ENCODE measurements at places on chromosomes 5 and 9.

DNA sequence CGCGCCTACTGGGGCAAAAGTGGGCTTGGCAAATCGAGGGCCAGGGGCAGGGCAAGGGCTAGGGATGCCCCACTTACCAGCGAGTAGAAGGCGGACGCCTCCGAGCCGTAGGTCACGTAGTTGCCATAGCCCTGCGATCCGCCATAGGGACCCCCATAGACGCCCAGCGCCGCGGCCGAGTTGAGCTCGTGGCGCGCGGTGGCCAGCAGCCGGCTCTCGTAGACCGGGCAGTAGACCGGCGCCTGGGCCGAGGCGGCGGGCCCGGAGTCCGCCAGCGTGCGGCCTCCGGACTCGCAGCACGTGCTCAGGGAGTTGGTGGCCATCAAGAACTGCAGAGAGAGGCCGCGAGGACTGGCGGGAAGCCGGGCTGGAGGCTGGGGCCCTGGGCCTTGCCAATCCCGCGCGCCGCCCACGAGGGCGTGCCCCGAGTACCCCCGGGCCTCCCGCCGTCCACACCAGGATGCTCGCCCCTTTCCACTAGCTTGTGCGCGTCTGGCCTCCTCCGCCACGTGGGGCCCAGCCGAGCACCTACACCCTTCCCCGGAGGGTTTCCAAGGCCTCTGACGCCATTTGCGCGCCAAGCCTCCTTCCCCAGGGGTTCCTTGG is 891 bp downstream of the IRX4 start:
- DNase-seq, result no peak

DNA sequence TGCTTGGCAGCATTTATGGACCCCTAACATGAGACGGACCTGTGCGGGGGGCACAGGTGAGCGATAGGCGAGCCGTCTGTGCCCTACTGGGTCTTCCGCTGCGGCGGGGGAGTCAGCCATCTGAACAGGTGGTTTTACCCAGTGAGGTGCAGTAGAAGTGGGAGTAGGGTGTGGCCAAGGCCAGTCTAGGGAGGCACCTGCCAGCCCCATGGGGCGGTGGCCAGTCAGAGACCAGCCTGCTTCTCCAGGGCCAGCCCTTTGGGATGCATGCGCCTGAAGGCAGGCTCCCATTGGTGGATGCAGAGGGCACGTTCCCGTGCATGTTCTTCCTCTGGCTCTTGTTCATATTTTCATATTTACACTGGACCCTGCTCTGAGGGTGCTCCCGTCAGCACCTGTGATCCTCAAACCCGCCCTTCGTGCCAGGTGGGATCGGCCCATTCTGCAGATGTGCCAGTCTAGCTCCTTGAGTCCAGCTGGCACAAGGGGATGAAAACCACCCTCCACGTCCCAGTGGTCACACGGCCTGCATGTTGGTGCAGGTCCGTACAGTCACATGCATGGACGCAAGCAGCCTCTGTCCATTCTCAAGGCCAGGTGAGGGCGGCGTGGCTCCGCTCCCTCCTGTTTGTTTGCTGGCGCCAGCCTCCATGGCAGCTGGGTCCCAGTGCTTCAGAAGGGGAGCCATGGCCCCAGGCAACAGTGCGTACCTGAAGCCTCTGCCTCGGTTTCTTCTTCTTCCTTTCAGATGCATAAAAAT is 9.0 kb downstream of the COL5A1 start:
- DNase-seq, result no peak

- DNase-seq, result no peak
These were observed 34.4 kb downstream of the MACROH2A1 start for GRCh38 chr5:135364421-135365262.

DNA sequence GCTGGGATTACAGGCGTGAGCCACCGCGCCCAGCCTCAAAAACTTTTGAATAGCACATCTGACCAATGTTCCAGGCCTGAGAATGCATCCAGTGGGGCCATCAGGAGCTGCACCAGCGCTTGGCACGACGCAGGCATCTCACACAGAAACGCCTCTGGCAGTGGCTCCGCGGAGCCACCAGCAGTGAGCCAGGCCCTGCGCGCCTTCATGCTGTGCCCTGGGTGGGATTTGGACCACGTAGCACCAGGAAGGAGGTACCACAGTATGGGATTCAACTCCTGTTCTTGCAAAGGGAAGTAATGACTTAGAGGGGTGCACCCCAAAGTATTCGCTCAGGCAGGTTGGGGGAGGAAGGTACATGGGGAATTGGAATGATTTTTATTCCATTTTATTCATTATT is 3.0 kb downstream of the CCDC187 start:
- DNase-seq, result no peak

DNA sequence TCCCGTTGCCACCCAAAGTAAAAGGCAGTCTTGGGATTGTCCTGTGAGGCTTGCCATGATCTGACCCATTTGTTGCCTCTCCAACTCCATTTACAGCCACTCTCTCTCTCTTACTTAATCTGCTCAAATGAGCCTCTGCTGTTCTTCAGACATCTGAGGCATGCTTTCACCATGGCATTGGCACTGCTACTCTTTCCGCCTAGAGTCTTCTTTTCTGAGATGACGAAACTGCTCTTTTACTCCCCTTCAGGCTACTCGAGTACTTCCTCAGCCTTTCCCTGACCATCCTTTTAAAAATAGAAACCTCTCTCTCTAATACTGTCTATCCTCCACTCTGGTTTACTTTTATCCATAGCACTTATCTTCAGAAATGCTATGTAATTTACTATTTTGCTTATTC is 9.0 kb downstream of the FOCAD start:
- DNase-seq, result no peak

DNA sequence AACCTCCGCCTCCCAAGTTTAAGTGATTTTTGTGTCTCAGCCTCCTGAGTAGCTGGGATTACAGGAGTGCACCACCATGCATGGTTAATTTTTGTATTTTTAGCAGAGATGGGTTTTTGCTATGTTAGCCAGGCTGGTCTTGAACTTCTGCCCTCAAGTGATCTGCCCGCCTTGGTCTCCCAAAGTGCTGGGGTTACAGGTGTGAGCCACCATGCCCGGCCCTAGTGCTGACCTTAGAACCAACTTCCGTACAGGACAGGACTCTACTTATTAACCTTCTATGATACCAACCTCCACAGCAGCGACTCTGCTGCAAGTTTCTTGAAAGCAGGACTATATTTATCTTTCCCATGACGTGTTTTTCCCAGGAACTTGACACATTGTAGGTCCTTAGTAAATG is 176.9 kb downstream of the RGS3 start:
- no peak for DNase-seq

GRCh38 chr5:89948977-89949376 is 460.6 kb downstream of the CETN3 start:
- no peak for DNase-seq

- no peak for DNase-seq
These were observed 104.7 kb upstream of the OTULINL start for GRCh38 chr5:14476786-14477435.

DNA sequence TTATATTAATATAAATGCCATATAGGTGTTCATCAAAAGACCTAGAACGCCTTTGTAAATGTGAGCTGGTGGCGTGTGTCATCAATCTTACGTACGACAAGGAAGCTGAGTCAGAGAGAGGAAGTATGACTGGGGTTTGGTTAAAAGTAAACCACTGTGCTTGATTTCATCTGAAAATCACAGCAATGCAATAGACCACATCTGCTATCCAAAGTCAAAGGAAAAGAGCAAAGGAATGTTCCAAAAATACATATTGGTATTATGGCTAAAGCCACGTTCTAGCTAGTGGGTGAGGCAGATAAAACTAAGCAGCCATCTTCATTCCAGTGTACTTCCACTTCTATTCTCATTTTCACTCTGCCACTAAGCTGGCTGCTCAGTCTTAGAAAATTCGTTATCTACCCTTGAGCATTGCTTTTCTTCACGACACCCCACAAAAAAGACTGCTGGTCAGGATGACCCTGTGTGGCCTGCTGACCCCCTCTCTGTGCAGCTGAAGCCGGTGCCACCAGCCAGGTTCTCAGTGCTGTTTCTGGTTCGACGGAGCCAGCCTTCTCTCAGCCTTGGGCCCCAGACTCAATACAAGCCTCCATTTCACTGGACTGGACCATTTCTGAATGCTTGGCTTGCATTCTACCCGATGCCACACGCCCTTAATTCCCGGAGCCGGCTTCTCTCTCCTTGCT is 23.8 kb downstream of the SHC3 start:
- peak; percentile 77 for DNase-seq

DNA sequence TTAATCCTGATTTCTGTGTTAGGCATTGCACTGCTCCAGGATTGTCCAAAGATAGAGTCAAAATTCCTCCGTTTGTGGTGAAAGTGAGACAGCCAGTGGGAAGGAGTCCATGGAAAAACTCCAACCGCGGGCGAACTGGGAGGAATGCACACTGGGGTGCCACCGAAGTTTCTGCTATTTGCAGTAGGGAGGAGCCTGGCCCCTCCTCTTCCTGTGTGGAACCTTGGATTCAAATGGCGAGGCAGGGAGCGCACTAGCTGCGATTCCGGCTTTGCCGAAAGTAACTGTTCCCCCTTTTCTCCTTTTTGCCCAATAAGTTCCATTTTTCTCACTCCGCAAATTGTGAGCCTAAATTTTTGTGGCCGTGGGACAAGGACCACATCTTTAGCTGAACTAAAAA is 9.3 kb downstream of the BAAT start:
- DNase-seq, result no peak

DNA sequence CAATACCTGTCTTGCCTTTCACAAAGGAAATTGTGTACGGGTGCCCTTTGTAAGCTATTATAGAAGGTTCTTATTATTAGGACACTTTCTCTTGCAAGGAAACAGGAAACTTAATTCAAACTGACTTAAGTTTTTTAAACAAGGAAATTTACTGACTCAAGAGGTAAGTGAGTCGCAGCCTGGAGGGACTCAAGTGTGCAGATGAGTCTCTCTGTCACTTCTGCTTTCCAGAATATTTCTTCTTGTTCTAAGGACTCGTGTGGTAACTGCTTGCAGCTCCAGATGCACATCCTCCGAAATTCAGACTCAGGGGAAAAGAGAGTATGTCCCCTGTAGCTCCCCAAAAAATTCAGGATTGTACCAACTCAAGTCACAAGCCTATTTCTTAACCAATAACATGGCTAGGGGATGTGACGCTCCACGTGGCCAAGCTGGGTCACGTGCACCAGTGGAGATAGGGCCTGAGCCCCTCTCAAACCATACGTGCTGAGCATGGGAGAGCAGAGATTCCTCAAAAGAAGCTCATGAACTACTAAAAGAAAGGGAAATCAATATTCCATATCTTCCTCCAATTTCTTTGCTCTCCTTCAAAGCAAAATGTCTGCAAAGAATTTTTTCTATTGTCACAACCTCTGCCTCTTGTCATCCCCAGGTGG is 49.2 kb upstream of the ERCC6L2 start:
- no peak for DNase-seq

DNA sequence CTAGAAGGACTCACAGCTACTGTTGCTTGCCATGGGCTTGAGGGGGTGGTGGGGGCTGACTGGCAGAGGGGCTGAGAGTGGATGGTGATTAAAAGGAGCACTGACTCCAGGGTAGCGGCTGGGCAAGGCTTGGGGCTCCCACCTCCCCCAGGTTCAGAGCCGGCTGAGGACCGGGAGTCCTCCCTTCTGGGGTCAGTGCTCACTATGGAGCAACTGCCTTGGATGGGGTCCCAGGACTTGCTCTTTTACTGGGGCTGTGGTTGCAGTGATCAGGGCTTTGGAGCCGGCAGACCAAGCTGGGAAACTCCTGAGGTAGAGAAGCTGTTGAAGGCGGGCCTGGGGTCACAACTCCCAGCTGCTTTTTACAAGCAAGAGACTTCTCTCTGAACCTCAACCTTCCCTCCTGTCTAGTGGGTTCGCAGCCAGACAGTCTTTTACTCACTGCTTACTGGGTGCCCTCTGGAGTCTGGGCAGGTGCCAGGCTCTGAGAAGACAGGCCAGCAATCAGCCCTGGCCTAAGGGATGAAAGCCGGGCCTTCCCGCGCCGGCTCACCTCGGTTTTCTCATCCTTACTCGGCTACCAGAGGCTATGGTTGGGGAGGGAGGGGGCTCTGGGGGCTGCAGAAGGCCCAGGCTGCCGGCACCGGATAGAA is 795 bp upstream of the ASS1 start:
- no peak for DNase-seq

Data from AG20443 (cell line).